ENCODE measurements at places on chromosomes 11 and 22. TPM values are rescaled to one million over a fixed set of nuclear protein-coding genes. Genes with fewer than 3 reads are reported as not detected.
A peak's percentile ranks its signal among the peaks of the same experiment; 100 is the strongest.

The SYTL2 gene
- 5.3 TPM for total RNA-seq

The SCN3B gene
- total RNA-seq: not detected

DNA sequence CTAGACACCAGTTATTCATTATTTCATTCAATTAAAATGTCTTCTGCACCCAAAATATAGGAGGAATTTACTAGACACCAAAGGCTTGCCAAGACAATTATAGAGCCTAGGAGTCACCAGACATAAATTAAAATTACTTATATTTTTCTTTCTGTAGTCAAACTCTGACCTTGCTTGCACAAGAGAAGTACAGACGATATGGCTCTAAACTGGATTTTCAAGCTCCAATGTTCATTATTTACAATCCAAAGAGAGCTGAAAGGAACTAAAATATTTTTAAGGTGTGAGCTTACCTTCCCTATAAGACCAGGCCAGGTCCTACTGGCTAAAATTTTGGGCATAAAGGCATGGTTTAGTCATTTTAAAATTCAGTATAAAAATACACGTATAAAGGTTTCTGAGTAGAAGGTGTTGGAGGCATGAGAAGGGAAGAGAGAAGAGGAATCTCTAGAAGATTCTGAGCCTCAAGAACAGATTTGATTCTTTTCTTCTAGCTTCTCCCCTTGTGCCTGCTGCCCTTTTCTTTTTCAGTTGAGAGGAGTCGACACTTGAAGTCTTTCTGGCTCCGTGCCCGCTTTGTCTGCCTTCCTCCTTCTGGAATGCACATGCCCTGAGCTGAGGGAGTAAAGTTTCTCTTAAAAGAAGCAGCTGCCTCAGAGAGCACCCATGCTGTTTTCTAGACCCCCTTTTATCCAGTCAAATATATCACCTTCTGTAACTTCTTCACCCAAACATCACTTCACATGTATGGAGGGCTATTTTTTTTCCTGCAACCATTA is 13.5 kb downstream of the C11orf97 start:
- H3K27ac ChIP-seq: no peak overlapping the region
- no peaks in the 10 kb centered on the region for H3K36me3 ChIP-seq
- H3K4me1 ChIP-seq: peaks cover 18% of the 10 kb centered on the region
- no peak overlapping the region for H3K4me3 ChIP-seq
- no peaks in the 10 kb centered on the region for H3K27me3 ChIP-seq
- peak; percentile 81 for DNase-seq

DNA sequence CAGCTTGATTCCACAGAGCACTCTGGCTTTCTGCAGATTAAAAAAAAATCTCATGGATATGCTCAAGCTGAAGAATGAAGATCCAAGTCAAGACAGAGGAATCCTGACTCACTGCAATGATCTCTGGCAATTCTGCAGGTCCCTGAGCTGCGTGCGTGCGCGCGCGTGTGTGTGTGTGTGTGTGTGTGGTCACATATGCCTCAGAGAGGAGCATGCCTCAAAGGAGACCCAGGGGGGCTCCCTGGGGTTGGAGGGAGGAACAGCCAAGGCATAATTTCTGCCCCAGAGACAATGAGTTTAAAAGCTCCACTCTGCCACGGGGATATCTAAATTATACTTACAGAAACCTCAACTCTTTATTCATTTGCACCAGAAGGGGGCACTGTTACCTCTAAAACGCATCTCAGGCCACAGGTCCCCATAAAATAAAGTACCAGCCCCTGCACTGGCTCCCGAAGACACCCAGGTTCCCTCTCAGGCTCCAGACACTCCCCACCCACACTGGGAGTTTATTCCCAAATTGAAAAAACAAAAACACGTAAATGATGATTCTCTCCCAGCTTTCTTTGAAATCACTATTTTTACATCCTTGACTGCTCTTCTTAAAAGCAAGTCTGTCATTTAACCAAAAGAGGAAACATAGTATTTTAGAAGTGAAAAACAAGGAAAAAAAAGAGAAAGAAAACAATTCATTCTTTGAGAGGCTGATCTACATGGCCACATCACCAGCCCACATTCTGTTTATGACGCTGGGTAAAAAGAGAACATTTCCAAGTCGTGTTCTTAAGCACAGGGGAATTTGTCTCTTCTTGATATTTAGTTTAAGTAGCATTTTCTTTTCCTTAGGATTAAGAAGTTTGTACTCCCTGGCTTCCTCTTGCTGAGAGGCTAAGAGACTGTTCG is 401.0 kb downstream of the LARGE1 start:
- H3K4me1 ChIP-seq: 0 out of 2 replicates have a peak, but pooled peaks cover 4% of the 10 kb centered on the region
- H3K4me3 ChIP-seq: peak overlapping the region; percentile 74
- no peaks in the 10 kb centered on the region for H3K36me3 ChIP-seq
- peak; percentile 84 for DNase-seq
- H3K27me3 ChIP-seq: no peaks in the 10 kb centered on the region

GRCh38 chr11:120205596-120206161 is 5.2 kb upstream of the OAF start:
- H3K4me3 ChIP-seq: no peak overlapping the region
- no peak overlapping the region for H3K27ac ChIP-seq
- H3K27me3 ChIP-seq: no peaks in the 10 kb centered on the region
- DNase-seq: peak; percentile 91
- H3K36me3 ChIP-seq: no peaks in the 10 kb centered on the region

GRCh38 chr11:61529537-61530225 is 21.1 kb downstream of the LRRC10B start:
- no peaks in the 10 kb centered on the region for H3K4me1 ChIP-seq
- no peaks in the 10 kb centered on the region for H3K27me3 ChIP-seq
- H3K27ac ChIP-seq: no peak overlapping the region
- DNase-seq: no peak

The OR51B2 gene
- not detected for total RNA-seq

DNA sequence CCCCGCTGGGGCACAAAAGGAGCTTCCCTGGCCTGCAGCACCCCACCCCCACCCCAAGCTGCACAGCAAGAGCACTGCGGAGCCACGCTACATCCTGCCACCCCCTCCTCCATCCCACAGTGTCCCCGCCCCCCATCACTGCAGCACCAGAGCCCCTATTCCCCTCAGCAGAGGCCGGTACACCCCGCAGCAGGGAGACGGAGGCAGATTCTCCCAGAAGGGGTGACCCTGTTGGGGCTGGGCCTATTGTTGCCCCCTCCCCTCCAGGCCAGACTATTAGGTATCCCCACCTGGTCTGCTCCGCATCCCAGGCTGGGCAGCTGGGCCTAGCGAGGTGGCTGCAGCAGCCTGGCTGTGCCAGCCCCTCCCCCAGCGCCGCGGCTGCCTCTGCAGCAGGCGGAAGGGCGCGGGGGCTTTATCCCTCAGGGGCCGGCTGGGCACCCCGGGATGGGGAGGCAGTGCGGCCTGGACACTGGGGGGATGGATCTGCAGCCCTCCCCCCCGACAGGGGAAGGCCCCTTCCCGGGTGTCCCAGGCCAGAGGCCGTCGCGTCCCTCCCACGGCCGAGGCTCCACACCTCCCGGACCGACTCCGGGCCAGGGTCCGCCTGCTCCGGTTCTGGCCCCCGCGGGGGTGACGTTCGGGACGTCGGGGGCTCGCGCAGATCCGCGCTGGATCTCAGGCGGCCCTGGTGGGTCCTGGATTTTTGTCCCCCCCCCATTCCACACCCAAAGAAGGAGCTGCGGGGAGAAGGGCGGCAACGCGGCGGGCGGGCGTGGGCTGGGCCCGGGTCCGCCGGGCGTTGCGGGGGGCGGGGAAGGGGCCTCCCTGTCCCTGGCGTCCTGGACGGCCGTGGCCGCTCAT is 943 bp downstream of the DUSP8 start:
- peak overlapping the region; percentile 22 for H3K4me3 ChIP-seq
- no peaks in the 10 kb centered on the region for H3K4me1 ChIP-seq
- H3K27ac ChIP-seq: no peak overlapping the region

The RIBC2 gene
- 0.25 TPM for total RNA-seq

The FAM180B gene
- not detected for total RNA-seq

GRCh38 chr11:24511511-24511910 is 14.7 kb downstream of the LUZP2 start:
- no peaks in the 10 kb centered on the region for H3K36me3 ChIP-seq
- no peak for DNase-seq
- H3K27ac ChIP-seq: no peak overlapping the region
- no peak overlapping the region for H3K4me3 ChIP-seq
- no peaks in the 10 kb centered on the region for H3K4me1 ChIP-seq
- no peaks in the 10 kb centered on the region for H3K27me3 ChIP-seq

The TSPAN32 gene
- not detected for total RNA-seq

DNA sequence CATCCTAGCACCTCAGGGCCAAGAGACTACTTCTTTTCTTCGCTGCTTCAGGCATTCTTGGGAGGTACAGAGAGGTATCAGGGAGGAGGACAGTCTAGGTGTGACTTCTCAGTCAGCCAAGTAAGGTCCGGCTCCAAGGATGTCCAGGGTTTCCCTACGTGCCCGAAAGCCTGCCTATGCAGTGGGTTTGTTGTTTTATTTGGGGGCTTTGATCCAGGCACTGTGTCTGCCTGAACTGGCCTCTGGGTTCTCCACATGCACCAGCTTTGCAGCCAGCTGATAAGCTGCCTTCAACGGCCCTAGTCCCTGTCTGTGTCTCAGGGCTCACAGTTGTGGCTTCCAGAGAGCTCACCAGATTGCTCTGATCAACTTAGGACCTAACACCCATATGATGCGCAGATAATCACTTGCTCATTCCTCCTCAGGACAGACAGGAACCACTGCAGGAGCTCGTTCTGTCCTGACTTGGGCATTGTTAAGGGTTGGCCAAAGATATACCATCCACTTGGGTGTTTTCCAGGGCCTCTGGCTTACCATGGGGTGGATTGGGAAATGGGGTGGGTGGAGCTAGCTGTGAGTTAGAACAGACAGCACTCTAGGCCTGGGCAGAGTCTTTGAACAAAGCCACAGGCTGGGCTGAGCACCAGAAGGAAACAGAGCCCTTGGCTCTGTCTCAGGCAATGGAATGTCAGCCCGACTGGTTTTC is 45.5 kb upstream of the CRYBB3 start:
- no peaks in the 10 kb centered on the region for H3K27me3 ChIP-seq
- H3K4me1 ChIP-seq: no peaks in the 10 kb centered on the region
- peak; percentile 65 for DNase-seq
- no peak overlapping the region for H3K4me3 ChIP-seq

DNA sequence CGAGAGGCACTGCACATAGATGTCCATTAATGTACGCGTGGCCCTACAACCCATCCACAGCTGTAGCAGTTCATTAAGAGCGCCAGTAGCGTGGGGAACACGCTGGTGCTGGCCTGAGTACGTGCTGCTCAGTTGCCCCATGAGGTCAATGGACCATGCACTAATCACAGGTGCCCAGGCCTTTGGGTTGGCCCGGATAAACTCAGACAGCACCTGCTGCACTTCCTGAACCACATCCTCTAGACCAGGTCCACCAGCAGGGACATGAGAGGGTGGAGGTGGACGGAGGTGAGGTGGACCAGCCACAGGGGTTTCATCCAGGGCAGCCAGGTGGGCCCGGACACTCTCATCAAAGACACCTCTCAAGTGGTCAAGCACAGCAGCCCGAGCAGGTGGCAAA is 3.1 kb upstream of the GANAB start:
- H3K27ac ChIP-seq: no peak overlapping the region
- no peak for DNase-seq
- H3K4me3 ChIP-seq: no peak overlapping the region

The INSC gene
- total RNA-seq: 0.89 TPM

The DDI1 gene
- total RNA-seq: not detected

- no peaks in the 10 kb centered on the region for H3K27me3 ChIP-seq
- H3K36me3 ChIP-seq: no peaks in the 10 kb centered on the region
- no peaks in the 10 kb centered on the region for H3K4me1 ChIP-seq
- H3K27ac ChIP-seq: no peak overlapping the region
- DNase-seq: no peak
Observed at GRCh38 chr11:2923446-2924375, 5.5 kb downstream of the PHLDA2 start.

DNA sequence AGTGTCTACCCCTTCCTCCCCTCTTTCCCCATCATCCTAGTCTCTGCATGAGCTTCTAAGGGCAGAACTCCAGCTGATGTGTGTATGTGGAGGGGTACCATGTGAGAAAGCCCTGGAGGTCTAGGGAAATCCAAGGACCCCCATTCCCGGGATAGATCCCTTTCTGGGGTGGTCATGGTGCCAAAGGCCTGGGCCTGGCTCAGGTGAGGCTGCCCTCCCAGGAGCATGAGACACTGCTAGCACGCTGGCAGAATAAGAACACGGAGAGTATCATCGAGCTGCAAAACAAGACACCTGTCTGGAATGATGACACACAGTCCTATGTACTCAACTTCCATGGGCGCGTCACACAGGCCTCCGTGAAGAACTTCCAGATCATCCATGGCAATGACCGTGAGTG is 19.6 kb downstream of the TUB start:
- H3K4me1 ChIP-seq: peaks cover 20% of the 10 kb centered on the region
- no peaks in the 10 kb centered on the region for H3K27me3 ChIP-seq
- H3K36me3 ChIP-seq: no peaks in the 10 kb centered on the region
- no peak for DNase-seq
- H3K27ac ChIP-seq: no peak overlapping the region
- no peak overlapping the region for H3K4me3 ChIP-seq

DNA sequence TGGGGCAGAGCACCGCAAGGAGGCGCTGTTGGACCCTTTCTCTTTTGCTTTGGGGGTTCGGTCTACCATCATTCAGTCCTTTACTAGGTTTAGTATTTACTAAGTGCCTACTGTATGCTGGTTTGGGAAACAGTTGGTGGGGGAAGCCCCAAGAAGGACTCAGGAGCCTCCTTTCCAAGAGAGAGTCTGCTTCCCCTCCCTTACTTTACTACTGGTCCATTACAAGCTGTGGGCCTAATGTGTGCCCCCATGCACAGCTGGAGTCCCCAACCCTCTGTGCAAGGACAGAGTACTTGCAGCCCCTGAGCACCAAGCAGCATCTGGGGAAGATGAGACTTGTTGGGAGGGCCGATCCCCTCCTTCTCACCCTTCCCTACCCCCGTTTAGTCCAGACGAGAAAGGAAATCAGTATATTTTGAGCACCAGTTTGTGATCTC is 876 bp upstream of the UBE2L6 start:
- H3K36me3 ChIP-seq: no peaks in the 10 kb centered on the region
- DNase-seq: no peak
- H3K4me3 ChIP-seq: peak overlapping the region; percentile 99
- no peaks in the 10 kb centered on the region for H3K27me3 ChIP-seq
- peak overlapping the region; percentile 91 for H3K27ac ChIP-seq

DNA sequence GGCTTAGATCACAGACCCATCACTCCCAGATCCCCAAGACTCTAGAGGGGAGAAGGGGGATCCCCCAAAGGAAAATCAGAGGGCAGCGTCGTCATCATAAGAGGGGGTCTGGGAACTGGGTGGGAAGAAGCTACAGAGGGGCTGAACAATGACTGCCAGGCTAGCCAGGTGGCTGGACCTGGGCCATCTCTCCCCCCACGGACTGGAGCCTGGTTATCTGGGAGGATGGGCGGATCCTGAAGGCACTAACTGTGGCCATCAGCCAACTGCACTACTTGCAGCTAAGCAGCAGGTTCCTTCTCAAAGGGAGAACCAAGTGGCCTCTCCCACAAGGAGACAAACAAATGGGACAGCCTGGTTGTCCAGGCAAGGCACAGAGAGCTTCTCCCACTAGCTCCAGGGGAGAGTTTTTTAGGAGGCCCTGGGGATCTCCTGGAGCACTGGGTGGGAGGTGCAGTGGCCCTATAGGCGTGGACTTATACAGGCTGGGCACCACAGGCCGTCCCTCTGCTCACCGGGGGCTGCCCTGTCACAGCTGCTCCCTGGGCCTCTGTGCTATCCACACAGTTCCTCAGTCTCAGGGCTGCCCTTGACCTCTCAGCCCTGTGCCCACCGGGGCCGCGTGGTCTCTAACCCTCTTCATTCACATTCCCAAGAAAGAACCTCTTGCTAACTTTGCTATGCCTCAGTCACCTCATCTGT is 15.4 kb downstream of the P2RY6 start:
- no peak overlapping the region for H3K27ac ChIP-seq
- H3K4me1 ChIP-seq: peaks cover 11% of the 10 kb centered on the region
- H3K4me3 ChIP-seq: no peak overlapping the region
- no peaks in the 10 kb centered on the region for H3K36me3 ChIP-seq
- no peak for DNase-seq
- H3K27me3 ChIP-seq: no peaks in the 10 kb centered on the region
